ENCODE measurements at places on chromosomes 13 and 19.

- DNase-seq, result no peak
Measured at GRCh38 chr19:23855676-23856075, 59.0 kb upstream of the ZNF726 start.

GRCh38 chr13:105442949-105443699, 1092.3 kb downstream of the EFNB2 start:
- DNase-seq, result no peak

- no peak for DNase-seq
Measured at GRCh38 chr13:57636816-57637215, 5.3 kb downstream of the PCDH17 start.

DNA sequence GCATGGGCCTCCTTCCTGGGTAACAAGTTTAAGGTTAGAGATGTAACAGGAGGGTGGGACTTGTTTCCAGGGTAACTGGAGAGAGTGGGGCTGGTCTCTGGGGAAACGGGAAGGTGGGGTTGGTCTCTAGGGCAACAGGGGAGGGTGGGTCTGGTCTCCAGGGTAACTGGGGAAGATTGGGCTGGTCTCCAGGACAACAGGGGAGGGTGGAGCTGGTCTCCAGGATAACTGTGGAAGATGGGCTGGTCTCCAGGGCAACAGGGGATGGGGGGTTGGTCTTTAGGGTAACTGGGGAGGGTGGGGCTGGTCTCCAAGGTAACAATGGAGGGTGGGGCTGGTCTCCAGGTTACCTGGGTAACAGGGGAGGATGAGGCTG, 36.5 kb downstream of the SPTBN4 start:
- DNase-seq, result no peak

DNA sequence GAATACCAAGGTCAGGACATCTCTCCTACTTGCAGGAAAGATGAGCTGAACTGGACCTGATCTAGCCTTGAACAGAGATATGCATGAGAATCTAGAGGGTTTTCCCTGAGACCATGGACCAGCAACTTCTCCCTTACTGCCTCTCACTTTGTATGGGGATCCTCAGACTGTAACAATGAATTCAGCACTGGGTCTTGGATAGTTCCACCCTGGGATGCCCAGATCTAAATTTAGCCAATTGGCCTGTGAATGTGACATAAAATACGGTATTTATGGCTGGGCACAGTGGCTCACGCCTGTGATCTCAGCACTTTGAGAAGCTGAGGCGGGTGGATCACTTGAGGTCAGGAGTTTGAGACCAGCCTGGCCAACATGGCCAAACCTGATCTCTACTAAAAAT, 15.3 kb upstream of the LILRA2 start:
- DNase-seq, result no peak

GRCh38 chr13:30222254-30222653, 85.1 kb downstream of the KATNAL1 start:
- no peak for DNase-seq

DNA sequence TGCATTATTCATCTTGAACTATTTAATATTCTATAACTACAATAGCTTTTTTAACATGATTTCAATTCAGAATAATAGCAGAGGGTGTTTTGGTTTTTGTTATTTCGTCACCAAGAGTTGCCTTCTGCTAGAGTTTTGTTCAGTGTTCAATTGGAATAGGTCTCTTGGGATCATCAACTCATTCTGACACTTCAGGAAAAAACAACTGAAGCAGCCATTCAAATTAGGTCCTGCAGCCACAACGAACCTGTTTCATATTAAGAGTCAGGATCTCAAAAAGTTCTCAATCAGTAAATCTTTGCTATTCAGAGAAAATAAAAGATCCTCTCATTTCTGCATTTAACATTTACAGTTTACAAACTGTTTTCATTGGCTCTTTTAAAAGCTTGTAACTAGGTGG, 2.4 kb upstream of the CHAMP1 start:
- DNase-seq, result no peak

DNA sequence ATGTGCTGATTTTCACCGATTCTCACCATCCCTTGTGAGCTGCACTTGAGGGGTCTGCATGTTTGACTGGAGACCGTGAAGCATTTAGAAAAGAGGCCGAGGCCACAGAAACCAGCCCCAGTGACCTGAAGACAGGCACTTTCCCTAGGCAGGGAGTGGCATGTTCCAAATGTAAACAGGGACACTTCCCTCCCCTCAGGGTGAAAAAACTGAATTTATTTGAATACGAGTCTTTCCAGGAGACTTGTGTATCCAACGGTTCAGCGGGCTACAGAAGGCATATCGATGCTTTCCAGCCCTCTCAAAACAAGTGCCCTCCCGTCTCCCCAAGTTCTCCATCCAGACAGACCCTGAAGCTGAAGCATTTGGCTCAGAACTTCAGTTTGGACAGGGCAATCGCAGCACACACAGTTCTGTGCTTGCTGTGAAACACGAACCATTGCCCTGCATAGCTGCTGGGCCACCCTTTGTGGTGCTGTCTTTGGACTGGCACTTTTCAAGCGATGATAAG, 106.1 kb downstream of the ZIC5 start:
- no peak for DNase-seq

DNA sequence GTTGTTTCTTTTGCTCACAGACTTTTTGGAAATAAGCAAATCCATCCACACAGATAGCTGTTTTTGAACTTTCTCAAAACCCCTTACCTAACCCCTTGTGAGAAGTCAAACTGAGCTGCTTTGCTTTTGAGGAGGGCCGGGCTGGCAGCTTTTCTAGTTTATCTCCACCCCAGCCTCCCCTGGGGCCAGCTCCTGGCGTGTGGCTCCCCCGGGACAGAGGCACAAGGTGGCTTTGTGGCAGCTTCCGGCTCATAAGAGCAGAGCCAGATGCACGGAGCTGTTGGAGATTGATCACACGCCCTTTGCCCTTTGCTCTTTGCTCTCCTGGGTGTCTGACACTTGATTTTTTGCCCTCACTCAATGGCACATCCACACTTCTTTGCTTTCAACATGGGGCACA, 24.9 kb upstream of the RNF113B start:
- no peak for DNase-seq

GRCh38 chr19:35596366-35596999, 10.5 kb downstream of the PMIS2 start:
- DNase-seq, result no peak

- no peak for DNase-seq
Measured at GRCh38 chr19:58586133-58586765, 13.1 kb upstream of the MZF1 start.

- no peak for DNase-seq
Measured at GRCh38 chr13:99256283-99256682, 1.9 kb downstream of the GPR18 start.
